ENCODE measurements at places on chromosomes 6 and 20.

GRCh38 chr6:16430391-16431089 lies 192.2 kb downstream of the GMPR start:
- DNase-seq = peak; percentile 28

GRCh38 chr6:27684264-27685211 lies 211.6 kb upstream of the ZNF184 start:
- DNase-seq = peak; percentile 93

GRCh38 chr6:5786321-5786968 lies 220.3 kb downstream of the NRN1 start:
- DNase-seq = no peak

- DNase-seq = peak; percentile 61
Observed at GRCh38 chr20:53883098-53883911, 187.1 kb downstream of the BCAS1 start.

- peak; percentile 57 for DNase-seq
Observed at GRCh38 chr6:126804332-126805064, 314.0 kb upstream of the RSPO3 start.
